ENCODE measurements at places on chromosomes 3 and 15.
A peak's percentile ranks its signal among the peaks of the same experiment; 100 is the strongest.

- DNase-seq, result no peak
These were observed 3.2 kb downstream of the TRANK1 start for GRCh38 chr3:36941658-36942057.

DNA sequence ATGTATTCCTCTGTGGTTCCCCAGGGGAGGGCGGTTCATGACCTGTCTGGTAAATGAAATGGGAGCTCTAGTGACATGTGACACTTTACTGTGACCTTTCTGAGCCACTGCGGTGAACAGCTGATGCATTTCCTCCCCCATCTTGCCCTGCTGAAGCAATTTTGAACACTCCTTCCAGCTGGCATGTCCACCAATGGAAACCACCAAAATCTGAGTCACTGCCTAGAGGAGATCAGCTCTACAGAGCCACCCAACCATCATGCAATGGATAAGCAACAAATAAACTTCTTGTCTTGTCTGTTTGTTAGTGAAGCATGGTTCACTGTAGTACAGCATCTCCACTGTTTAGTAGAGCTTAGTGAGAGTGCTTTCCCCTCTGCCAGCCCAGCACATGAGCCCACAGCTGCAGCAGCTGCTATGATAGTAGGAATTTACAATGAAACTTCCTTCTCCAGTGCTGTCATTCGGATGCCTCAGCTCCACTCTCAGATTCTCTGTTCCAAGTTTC lies 479.4 kb downstream of the NTRK3 start:
- DNase-seq, result peak; percentile 66

GRCh38 chr15:100711516-100712021 lies 109.2 kb downstream of the ASB7 start:
- peak; percentile 26 for DNase-seq

- no peak for DNase-seq
These were observed 43.9 kb upstream of the SMAD3 start for GRCh38 chr15:67021455-67021854.

GRCh38 chr15:71187078-71187477 lies 71.8 kb downstream of the THSD4 start:
- no peak for DNase-seq

DNA sequence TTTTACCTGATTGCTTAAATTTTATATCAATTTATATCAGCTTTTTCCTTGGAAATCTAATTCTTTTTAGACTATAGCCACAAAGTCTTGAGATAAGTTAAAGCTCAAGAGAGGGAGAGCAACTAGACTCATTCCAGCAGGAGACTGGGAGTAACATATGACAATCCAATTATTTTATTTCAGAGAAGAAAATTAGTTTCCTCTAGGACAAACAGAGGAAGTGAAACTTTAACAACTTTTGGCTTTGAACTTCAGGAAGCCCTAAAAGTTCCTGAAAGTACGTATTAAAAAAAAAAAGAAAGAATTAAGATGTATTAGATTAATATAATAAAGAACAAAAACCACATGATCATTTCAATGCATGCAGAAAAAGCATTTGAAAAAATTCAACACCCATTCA lies 13.9 kb upstream of the UBE2E2 start:
- no peak for DNase-seq

DNA sequence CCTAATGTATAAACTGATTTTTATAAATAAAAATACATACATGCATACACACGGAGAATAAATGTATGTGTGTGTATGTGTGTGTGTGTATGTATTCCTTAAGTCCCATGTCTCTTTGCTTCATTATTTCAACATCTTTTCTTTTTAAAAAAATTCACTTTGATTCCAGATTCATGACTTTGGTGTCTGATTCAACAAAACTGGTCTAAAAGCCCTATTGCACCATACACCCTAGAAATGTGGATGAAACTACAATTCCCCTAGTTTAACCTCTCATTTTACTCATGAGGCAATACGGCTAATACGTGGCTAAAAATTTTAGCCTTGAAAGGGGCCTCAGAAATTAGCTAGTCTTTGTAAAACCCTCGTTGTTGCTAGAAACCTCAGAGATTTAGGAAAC lies 228.1 kb downstream of the ADAMTS9 start:
- peak; percentile 68 for DNase-seq

- no peak for DNase-seq
These were observed 66.0 kb upstream of the GOLIM4 start for GRCh38 chr3:168161696-168162095.
